ENCODE measurements at places on chromosomes 11 and 22.

GRCh38 chr11:63709336-63709884 lies 28.1 kb downstream of the RTN3 start:
- DNase-seq = no peak

GRCh38 chr11:65781152-65781961 lies 581 bp upstream of the AP5B1 start:
- DNase-seq = no peak

- DNase-seq = peak; percentile 49
These were observed 37.9 kb upstream of the PRR5 start for GRCh38 chr22:44664149-44664548.

DNA sequence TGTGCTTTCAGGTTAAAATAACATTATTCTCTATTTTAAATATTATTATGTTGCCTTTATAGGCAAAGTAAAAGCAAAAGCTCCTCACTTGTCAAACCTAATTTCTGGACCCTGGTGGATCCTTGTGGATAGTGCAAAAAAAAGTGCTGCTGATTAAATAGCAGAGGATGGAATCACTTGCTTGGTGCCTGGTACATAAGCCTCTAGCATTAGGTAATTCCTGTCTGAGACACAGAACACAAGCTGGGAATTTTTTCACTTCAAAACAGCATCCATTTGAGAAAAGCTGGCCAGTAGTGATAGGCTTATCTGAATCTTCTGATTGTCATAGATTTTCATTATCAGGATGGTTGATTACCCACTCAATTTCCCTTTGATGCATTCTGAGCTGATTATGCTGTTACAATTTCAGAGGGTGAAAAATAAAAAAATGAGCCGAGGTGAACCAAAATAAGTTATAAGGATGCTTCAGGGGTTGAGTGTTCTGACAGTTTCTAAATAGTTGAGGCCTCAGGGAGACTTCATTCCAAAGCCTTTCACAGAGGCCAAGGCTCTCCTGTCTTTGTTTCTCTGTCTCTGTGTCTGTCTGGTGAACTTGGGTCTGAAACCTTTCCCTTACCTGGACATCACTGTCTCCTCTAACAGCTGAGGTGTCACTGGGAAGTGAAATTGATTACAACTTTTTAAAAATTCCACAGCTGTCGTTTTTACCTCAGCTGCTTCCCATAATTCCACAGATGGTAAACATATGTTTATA lies 242.9 kb downstream of the NELL1 start:
- DNase-seq = no peak

GRCh38 chr11:102625177-102625576 lies at the start of gene MMP20:
Gene MMP20 (minus strand): TSS chr11:102625332. CDS start chr11:102625319, 13 bp downstream.
- no peak for DNase-seq

GRCh38 chr11:110133160-110133559 lies 40.0 kb downstream of the ZC3H12C start:
- no peak for DNase-seq

Measured in small intestine (tissue), 16 donors.